ENCODE measurements at places on chromosomes 7 and 10.

DNA sequence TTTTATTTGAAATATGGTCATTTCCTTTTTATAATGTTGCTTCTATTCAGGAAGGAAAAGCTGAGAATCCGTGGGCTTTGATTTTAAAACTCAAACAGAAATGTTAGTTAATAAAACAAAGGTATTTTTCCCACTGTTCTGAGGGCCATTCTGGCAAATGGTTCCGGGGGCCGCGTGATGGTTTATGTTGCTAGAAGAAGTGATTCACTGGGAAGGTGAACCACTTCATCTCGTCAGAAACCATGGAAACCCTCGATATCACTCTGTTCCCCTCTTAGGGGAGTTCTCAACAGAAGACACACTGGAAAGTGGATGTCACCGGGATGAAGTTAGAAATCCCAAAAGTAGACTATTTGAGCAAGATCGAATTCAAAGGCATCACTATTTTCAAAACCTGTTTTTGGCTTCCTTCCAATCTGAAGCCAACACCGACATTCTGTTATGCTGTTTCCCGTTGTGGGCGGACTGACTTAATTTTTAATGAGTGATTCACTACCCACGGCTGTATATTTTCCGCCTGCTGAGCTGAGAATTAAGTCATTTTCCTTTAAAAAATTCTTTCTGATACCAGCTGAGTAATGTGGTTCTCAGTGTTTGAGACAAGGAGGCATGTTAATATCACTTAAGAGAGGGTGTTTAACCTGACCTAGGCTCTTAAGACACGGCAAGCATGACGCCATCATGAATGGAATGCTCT, 84.1 kb downstream of the PTPRE start:
- DNase-seq, result no peak

GRCh38 chr10:123425680-123426079, 240.5 kb upstream of the GPR26 start:
- no peak for DNase-seq

GRCh38 chr10:19469521-19469920, 346.7 kb upstream of the PLXDC2 start:
- DNase-seq, result no peak

DNA sequence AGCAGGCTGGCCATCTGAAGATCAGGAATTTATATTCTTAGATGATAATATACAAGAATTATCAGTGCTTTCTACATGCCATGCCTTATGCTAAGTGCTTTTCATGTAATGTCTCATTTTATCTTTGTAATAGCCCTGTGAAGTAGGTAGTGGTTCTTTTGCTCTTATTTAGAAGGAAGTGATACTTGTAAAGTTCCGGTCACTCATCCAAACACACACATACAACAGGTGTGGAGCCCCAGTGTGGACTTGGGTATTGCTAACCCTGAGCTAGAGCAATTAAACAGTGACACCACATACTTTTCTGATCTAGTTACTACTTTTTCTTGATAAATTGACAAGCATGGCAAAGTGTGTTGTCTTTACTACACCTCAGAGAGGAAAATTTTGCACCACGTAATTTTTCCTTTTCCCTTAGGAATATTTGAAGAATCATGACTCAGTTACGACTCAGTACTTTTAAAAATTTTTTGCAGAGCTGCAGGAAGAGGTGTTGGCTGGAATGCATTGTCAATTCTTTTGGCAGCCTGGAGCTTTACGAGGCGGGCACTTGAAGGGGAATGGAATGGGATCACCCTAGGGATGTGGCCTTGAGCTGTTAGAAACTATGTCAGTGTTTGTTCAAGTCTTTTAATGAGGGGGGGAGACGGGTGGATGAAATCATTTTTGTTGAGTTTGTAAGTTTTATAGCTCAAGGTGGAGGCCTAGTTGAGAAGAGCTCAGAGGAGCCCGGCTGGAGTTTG, 212.5 kb upstream of the CELF2 start:
- no peak for DNase-seq

DNA sequence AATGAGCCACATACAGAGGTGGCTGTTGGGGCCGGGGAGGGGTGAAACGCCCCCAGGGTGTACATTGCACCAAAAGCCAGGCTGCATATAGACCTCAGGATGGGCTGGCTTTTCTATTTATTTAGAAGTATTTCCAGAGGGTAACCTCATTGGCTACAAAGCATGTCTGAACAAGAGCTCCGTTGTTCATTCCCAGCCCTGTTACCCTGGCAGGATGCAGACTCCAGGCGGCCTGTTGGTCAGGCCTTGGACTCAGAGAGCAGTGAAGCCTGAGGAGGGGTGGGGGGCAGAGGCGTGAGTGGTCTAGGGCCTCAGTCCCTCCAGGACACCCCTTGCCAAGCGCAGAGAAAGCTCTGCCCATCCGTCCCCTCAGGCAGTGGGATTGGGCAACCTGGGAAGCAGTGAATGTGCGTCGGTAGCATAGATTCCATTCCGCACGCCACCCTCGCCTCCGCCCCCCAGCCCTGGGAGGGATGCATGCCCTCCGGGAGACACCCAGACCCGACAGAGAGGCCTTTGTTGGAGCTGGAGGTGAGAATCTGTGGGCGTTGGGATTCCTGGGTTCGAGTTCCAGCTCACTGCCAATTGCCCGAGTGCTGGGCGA, 41.9 kb downstream of the TCF7L2 start:
- peak; percentile 26 for DNase-seq
